ENCODE measurements at places on chromosomes 11 and 22.
A peak's percentile ranks its signal among the peaks of the same experiment; 100 is the strongest.

DNA sequence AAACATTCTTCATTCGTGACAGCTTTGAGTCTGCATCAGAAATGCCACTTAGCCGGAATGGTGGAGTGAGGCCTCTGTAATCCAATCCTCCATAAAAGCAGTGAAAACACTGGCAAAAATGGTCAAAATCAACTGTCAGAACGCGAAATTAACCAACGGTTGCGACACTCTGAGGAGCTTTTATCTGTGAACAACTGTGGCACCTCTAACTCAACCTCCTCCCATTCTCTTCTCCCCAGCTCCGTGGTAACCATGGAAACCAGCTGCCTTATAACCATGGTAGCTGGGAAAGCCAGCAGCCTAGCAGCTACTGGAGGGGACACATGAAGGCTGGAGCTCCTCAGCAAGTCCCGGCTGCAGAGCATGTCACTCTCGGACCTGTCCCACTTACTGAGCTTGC, 20.3 kb downstream of the AP2A2 start:
- DNase-seq: peak; percentile 17

GRCh38 chr22:17783312-17783711, 9.0 kb upstream of the BID start:
- no peak for DNase-seq

- peak; percentile 52 for DNase-seq
Observed at GRCh38 chr11:14908214-14908880, 16.3 kb upstream of the CYP2R1 start.

GRCh38 chr11:101436511-101437142, 147.2 kb downstream of the TRPC6 start:
- DNase-seq: peak; percentile 57

- DNase-seq: no peak
Observed at GRCh38 chr11:124071623-124071948, 30.5 kb upstream of the OR10G7 start.

GRCh38 chr11:126088999-126089398, 26.3 kb upstream of the CDON start:
- DNase-seq: no peak

DNA sequence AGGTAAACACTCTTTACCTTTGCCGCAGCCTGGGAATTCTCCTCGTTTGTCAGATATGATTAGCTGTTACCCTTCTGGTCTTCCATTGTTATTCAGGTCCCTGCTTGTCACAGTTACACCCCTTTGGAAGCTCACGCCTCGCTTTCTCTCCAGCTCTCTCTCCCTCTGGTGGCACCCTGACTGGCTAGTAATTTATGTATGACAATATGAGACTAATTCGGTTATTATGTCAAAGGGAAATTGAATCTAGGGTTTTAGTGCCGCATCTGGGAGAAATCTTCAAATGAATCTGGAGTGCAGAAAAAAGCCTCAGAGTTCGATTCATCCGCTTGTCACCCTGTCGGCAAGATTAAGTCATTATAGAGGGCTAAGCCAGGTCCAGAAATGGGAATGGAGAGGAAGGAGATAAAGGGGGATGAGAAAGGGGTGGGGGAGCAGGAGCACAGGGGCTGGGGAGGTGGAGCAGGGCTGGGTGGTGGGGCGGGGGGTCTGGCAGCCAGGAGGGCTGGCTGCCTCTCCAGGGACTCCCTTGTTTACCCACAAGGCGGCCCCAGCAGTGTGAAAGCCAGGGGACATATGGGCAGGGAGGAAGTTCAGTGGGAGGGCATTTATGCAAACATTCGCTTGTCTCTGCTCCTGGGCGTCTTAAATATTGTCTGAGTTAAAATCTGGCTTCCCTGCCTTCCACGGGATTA, 179.0 kb upstream of the NECTIN1 start:
- DNase-seq: peak; percentile 61

DNA sequence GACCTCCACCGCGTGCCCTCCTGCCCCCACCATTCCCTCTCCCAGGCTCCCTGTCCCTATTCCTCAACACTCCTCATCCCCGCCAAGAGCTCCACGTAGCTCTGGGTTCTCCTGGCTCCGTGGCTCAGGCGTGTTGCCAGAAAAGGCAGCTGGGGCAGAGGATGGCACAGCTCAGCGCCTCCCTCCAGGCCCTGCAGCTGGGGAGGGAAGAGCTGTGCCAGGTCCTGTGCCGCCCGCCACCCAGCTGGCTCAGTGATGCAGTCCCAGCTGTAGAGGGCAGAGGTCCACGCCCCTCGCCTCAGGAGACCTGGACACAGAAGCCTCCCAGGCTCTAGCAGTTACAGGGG, 4.2 kb downstream of the ARHGAP1 start:
- DNase-seq: no peak

DNA sequence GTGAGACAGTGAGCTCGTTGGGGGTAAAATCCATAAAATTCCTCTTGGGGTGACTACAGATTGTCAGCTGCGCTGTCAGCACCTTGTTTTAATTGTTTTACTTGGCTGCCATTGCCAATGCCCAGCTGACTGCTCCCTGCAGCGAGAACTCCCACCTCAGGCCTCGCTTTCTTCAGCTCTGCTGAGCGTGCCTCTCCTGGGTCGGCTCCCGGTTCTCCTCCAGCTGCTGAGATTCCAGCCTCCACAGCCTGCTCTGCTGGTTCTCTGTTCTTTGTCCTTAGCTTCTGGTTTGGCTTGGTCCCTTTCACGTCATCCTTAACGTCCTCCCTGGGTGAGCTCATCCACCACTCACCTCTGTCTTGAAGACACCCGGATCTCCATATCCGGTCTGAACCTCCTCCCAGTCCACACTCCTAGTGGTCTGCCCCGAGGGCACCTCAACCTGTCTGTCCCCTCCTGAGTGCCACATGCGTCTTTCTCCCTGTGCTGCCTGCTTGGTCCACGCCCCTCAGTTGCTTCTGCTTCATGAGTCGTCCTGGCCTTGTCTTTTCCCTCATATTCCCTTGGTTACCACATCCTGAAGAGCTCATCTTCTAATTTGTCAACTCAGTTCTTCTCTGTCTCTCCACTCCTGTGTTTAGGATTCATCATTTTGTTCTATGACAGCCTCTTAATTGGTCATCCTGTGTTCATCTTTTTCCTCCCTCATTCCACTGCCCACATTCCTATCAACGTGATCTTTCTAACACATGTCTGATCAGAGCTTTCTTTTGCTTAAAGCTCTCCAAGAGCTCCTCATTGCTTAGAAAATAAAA, 35.6 kb downstream of the BMAL1 start:
- DNase-seq: no peak

- DNase-seq: no peak
Observed at GRCh38 chr22:44390613-44390970, 77.8 kb upstream of the SHISAL1 start.

GRCh38 chr22:19896665-19897355, 42.1 kb upstream of the GNB1L start:
- no peak for DNase-seq

DNA sequence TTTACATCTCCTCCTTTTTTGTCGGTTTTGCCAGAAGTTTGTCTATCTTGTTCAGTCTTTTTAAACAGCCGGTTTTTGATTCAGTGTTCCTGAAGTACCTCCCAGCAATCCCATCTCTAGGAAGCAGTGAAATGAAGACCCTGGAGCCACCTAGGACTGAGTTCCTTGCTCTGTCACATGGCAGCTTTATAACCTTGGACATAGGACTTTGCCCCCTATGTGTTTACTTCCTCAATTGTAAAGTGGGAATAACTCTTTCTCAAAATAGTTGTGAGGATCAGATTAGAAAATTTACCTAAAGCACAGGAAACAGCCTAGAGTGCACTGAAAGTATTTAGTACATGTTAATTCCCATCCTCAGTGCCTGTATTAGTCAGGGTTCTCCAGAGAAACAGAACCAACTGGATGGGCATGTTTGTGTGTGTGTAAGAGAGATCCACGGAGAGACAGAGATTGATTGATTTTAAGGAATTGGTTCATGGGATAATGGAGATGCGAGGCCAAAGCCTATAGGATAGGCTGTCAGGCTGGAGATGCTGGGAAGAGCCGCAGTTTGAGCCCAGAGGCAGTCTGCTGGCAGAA, 20.0 kb downstream of the FAM83F start:
- DNase-seq: no peak

DNA sequence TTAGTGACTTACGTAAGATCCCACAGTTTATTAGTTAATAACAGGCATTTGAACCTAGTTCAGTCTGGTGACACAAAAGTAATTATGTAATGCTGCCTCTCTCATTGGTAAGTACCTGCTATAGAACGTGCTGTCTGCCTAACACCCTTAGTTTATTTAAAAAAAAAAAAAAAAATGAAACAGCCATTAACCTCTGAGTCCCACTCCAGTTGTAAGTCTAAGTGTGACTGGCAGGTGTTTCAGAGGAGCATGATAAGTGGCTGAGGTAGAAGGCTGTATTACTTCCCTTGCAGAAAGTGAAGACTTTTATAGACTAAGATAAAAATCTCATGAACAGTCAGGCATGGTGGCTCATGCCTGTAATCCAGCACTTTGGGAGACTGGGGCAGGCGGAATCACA, 140.5 kb downstream of the TRIM44 start:
- no peak for DNase-seq

- DNase-seq: no peak
Observed at GRCh38 chr22:50671641-50672040, 982 bp upstream of the SHANK3 start.

DNA sequence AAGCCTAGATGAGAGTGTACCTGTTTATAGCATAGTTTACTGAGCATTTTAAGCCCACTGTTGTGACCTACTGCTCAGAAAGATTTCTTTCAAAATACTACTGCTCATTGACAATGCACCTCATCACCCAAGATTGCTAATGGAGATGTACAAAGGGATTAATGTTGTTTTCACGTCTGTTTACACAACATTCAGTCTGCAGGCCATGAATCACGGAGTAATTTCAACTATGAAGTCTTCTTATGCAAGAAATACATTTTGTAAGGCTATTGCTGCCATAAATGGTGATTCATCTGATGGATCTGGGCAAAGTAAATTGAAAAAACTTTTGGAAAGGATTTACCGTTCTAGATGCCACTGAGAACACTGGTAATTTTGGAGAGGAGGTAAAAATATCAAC, 112.9 kb downstream of the KIF18A start:
- DNase-seq: no peak

DNA sequence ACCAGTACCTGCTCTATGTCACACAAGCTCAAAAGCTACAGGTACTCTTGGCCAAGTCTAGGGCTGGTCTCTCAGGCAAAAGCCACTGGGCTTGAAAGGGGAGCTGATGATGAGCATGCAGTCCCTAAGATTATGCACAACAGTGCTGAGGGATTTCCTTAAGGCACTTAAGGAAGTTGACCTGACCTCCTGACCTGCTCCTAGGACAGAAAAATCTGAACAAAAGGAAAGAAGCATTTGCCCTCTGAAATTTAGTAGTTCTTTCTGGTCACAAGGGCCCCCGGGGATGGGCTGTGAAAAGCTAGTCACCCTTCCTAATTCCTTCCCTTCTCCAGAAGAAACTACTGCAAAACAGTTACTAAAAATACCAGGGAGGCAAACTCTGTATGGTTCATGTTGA, 83.6 kb upstream of the PHOX2A start:
- DNase-seq: no peak

DNA sequence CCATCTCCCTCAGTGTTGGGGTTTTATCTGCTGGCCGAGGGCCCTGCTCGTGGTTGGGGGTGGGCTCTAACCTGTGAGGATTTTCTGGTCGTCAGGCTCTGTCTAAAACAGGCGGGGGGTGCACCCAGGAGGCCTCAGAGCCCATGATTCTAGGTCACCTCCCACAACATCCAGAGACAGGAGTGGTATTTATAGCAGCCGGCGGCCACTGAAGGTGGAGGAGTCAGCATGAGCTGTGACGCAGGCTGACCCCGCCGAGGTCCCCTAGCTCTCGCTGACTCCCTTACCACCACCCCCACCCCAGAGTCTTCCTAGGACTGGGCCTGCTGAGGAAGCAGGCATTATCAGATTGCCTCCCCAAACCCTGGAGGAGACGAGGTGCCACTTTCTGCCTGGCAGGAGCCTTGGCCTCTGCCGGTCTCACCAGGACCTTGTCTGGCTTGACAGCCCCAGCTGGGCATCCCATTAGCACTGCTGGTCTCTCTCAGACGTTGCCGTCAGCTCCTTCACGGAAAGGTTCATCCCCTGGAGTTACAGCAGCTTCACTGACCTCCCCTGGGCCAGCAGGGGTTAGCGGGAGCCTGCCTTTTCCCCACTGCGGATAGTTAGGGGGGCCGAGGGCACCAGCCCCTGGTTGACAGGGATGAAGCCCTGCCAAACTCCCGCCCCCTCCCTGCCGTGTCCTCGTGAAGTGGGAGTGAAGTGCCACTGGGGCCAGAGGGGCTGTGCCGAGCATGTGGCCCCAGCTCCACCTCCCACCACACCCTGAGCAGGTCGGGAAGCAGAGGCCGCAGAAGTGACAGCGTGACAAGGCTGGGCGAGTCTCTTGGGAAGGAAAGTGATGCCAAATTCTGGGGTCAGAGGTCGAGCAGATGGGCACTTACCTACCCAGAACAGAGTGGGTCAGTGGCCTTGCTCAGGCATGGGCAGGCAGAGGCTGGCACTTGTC, 26.5 kb downstream of the DAGLA start:
- no peak for DNase-seq

GRCh38 chr11:71420455-71421241, 27.5 kb downstream of the DHCR7 start:
- DNase-seq: peak; percentile 50

DNA sequence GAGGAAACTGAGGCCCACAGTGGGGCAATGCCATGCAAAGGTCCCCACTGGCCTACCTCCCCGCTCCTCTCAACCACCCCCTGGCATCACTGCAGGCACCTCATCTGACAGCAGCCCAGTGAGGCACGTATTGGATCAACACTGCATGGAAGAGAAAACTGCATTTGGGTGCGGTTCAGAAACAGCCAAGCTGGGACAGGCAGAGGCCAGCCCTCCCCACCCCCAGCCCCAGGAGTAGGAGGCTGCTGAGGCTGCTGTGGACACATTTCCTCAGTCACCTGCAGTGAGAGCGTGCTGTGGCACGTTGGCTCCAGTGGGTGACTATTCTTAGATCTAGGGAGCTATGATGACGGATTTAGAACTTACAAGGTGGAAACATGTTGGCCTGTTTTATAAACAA, 63.7 kb downstream of the KCNC1 start:
- no peak for DNase-seq

GRCh38 chr22:19571207-19571795, 47.1 kb upstream of the CLDN5 start:
- no peak for DNase-seq

GRCh38 chr22:25120761-25121212, 78.9 kb upstream of the CRYBB3 start:
- no peak for DNase-seq

- no peak for DNase-seq
Observed at GRCh38 chr11:93857413-93858120, 7.1 kb upstream of the VSTM5 start.

DNA sequence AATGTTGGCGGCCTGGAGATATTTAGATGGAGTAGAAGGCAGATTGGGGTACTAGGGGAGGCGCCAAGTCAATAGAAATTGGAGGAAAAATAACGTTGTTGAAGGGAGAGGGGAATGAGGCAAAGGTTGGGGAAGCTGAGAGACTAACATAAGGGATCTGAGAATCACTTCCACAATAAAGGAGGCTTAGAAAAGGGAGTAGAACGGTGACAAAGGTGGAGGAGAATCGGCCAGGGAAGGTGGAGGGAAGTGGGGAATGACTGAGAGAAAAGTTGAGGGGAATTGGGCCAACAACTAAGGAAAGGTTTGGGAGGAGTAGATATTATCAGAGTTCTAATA, 510 bp downstream of the PPME1 start:
- DNase-seq: peak; percentile 6
